ENCODE measurements at places on chromosomes 3 and 15.

DNA sequence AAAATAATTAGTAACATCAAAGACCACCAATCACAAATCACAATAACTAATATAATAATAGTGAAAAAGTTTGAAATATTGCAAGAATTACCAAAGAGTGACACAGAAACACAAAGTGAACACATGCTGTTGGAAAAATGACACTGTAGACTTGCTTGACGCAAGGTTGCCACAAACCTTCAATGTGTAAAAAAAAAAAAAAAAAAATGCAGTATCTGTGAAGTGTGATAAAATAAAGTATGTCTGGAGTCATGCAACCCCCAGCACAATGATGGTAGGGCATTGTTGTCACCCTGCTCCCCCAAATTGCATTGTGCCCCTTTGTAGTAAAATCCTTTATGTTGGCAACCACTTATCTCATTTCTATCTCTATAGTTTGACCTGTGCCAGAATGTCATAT is 190.6 kb downstream of the PLCL2 start:
- DNase-seq = no peak

DNA sequence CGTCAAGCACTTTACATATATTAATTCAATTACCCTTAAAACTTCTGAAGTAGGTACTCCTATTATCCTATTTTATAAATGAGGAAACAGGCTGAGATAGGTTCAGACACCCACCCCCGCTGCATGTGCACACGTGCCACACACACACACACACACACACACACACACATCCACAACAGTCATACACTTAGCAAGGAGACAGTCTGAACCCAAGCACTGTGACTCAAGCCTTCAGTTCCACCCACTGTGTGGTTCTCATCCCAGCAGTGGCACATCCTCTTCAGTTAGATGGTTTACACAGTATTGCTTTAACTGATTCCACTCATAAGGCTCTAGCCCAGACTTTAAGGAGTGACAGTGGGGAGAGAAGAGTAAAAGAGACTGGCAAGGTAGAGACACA is 91.1 kb upstream of the FGF7 start:
- no peak for DNase-seq

DNA sequence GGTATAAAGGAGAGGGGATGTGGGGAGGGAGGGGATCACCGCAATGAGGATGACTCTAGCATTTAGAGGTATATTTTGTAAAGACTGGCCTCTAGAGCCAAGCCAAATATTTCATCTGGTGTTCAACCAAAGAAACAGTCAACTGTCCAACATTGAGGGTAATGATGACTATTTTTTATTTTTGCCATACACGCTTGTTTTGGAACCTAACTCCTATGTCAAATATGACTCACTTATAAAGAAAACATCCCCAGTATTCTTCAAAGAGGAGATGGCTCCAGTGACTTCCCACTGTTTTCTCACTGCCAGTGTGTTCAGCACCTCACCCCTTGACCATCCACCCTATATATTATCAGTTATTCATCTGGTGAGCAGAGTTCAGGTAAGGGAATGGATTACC is 77.3 kb downstream of the WNT5A start:
- DNase-seq = no peak

DNA sequence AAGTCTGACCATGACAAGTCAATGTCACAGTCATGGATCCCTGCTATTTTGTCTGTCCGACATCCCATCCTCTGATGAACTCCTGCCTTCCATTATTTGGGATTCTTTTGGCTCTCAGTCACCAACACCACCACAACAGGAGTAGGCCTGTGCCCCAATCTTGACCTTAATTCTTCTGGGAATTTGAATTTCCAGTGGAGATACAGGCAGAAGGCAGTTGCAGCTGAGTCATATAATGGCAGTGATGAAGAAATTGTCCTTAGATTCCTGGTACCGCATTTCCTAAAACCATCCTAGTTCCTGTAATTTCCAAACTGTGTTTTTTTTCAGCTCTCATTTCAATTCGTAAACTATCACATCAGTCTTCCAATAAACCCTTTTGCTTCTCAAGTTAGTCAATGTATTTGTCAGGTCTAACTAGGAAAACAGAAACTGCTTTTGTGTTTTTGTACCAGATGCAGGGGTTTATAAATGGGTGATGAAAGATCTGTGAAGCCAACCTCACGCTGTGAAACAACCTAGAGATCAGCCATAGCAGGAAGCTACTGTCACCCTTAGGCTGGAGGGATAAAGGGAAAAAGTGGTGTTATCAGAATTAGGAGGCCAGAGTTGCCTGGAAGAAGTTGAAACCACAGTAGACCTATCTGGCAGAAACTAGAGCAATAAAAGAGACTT is 126.3 kb upstream of the TMEM108 start:
- no peak for DNase-seq

- DNase-seq = no peak
Measured at GRCh38 chr3:126102011-126102410, 18.1 kb upstream of the SLC41A3 start.

GRCh38 chr15:92807971-92808571 is 92.1 kb upstream of the CHD2 start:
- DNase-seq = no peak

GRCh38 chr3:175260145-175260794 is 401.1 kb downstream of the NAALADL2 start:
- no peak for DNase-seq

GRCh38 chr3:62525281-62525680 is 151.9 kb upstream of the FEZF2 start:
- DNase-seq = no peak

- DNase-seq = no peak
Measured at GRCh38 chr15:77418966-77419835, 703 bp downstream of the PEAK1 start.

- no peak for DNase-seq
Measured at GRCh38 chr3:188243124-188243795, 89.3 kb downstream of the LPP start.

DNA sequence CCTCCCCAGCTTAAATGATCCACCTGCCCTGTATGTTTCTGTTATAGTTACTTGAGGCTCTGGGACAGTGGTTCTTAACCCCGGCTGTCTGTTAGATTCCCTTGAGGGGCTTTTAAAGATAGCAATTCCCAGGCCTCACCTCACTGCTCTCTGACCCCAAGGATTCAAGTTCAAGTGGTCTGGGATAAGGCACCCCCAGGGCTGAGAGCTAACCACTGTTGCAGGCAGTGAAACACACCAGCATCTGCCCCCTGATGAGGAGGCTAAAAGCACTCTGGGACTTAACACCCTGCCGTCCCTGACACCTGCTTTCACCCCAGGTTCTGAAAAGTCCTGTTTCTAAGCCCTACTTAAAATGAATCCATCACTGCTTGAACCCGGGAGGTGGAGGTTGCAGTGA is 103.7 kb downstream of the LRRK1 start:
- DNase-seq = no peak

DNA sequence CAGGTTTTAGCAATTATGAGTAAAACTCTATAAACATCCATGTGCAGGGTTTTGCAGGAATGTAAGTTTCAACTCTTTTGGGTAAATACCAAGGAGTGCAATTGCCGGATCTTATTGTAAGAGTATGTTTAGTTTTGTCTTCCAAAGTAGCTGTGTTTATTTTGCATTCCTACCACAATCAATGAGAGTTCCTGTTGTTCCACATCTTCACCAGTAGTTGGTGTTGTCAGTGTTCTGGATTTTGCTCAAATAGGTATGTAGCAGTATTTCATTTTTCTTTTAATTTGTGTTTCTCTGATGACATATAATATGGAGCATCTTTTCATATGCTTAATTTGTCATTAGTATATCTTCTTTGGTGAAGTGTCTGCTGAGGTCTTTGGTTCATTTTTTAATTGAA is 185.1 kb upstream of the GALNT15 start:
- no peak for DNase-seq

- DNase-seq = no peak
Measured at GRCh38 chr3:65425880-65426279, 612.8 kb downstream of the MAGI1 start.

DNA sequence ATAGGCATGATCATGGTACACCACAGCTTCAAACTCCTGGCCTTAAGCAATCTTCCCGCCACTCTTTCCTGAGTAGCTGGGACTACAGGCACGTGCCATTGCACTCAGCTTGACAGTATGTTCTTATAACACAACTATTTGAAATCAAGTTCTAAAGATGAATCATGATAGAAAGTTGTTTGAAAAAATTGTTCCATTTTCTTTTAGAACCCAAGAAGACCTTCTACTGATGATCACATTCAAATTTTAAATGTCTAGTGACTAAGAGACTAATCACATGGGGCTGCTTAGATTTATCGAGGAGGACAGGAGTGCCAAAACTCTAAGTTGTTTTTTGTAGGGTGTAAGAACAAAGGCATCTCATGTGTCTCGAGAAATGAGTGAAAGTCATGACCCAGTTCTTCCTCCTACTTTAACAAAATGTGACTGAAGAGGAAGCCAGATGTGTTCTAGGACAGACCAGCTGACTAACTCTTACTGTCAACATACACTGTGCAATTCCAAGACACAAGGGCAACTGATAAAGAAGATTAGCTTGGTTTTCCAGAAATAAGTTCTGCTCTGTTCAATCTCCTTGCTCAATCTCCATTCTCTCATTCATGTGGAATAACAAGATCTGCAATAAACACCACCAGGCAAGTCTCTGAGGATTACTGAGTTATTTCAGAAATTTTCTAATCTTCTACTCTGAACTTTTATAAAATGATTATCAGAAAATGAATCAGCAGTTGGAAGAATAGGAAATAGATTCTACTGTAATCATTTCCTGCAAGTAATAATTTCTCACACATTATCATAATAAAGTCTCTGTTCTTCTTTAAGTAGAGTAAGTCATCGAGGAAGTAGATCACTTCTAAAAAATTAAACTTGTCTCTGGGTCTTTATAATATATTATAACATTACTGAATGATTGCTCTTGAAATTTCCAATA is 122.6 kb upstream of the CCNL1 start:
- DNase-seq = no peak

DNA sequence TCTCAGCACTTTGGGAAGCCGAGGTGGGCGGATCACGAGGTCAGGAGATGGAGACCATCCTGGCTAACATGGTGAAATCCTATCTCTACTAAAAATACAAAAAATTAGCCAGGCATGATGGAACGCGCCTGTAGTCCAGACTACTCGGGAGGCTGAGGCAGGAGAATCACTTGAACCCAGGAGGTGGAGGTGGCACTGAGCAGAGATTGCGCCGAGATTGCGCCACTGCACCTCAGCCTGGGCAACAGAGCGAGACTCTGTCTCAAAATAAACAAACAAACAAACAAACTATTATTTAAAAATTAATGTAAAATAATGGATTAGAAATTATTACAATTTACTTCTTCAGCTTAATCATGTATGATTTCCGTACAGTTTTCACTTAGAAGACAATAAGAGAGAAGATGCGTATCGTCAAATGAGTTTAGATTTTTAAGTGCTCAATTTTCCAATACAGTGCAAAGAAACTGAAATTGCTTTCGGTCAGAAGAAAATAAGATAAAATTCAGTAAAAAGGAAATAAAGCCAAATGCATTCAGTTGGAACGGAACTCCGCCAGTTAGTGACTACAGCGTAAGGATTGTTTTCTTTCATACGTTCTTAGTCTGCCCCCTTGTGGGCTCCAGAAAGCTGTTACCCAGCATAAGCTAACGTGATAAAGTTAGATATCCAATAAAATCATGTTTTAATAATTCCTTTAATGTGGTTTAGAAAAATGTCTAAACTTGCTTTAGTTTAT is 24.8 kb downstream of the AADAC start:
- no peak for DNase-seq

DNA sequence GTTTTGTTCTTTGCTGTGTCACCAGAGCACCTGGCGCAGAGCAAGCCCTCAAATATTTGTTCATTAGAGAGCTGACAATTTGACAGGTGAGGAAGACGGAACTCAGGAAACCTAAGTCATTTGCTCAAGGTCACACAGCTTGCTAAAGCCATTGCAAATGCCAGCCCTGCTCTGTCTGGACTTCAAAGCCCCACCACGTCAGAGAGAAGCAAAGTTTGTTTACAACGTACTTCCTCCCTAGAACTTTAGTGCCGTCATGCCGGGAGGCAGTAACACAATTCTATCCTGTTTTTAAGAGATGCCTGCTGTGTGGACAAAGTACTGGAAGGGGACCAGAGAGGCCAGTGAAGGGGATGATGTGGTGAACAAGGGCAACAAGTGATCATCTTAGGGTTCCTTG is 216.6 kb upstream of the PRICKLE2 start:
- DNase-seq = no peak

- DNase-seq = no peak
Measured at GRCh38 chr3:55620351-55621025, 133.4 kb upstream of the WNT5A start.

DNA sequence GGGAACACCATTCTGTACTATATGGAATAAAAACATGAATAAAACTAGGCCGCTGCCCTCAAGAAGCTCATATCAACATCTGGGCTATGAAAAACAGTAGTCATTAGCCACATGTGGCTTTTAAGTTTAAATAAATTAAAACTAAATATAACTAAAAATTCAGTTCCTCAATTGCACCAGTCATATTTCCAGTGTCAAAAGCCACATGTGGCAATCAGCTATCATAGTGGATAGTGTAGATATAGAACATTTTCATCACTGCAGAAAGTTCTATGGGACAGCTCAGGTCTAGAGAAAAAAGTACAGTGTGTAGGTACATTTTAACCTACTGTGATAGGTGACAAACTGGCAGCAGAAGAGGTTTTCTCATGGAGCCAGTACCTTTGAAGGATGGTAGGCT is 261.4 kb downstream of the FOXP1 start:
- no peak for DNase-seq

DNA sequence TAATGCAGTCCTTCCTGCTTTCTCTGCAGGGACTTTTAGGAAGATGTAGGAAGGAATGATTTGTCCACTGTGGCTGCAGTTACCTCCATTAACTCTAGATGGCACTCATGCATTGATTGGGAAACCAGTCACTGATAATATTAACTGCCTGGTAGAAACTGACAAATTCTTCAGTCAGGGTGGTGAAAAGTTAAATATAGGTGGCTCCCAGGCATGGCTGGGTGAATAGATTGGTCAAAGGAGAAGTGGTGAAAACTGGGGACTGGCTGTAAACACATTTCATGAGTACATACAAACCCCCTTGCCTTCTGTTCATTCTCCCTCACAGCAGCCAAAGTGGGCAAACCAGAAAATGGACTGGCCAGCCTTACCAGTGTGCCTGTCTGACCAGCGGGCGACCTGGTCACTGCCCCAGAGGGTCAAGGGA is 333.4 kb downstream of the THSD4 start:
- DNase-seq = no peak

Measured in omental fat pad (tissue), 4 donors.